IMR-90 (cell line): ENCODE measurements at places on chromosomes 1 and 21.
A peak's percentile ranks its signal among the peaks of the same experiment; 100 is the strongest.

- DNase-seq, result peak; percentile 88
Measured at GRCh38 chr1:177975588-177976495, 6.0 kb upstream of the SEC16B start.

- no peak for DNase-seq
Measured at GRCh38 chr1:113940365-113941244, 11.5 kb downstream of the HIPK1 start.

- peak; percentile 58 for DNase-seq
Measured at GRCh38 chr21:37450445-37450941, 83.9 kb downstream of the DYRK1A start.

- no peak for DNase-seq
Measured at GRCh38 chr1:246065592-246065991, 441.5 kb downstream of the SMYD3 start.

GRCh38 chr1:234311414-234311813, 61.8 kb upstream of the COA6 start:
- no peak for DNase-seq
